Activated CD8-positive, alpha-beta T cell treated with anti-CD3 and anti-CD28 coated beads, Interleukin-2, amount 10 ng/mL, durations not matched to agents 7 days and 5 days (primary cell): ENCODE measurements at places on chromosomes 6 and 20. TPM values are rescaled to one million over a fixed set of nuclear protein-coding genes. Genes with fewer than 3 reads are reported as not detected.

GRCh38 chr6:113763876-113764275, 93.3 kb upstream of the MARCKS start:
- DNase-seq: no peak

- no peak for DNase-seq
Observed at GRCh38 chr20:34163307-34163706, 51.3 kb upstream of the EIF2S2 start.

GRCh38 chr6:94278146-94278545, 858.8 kb upstream of the EPHA7 start:
- no peak for DNase-seq

DNA sequence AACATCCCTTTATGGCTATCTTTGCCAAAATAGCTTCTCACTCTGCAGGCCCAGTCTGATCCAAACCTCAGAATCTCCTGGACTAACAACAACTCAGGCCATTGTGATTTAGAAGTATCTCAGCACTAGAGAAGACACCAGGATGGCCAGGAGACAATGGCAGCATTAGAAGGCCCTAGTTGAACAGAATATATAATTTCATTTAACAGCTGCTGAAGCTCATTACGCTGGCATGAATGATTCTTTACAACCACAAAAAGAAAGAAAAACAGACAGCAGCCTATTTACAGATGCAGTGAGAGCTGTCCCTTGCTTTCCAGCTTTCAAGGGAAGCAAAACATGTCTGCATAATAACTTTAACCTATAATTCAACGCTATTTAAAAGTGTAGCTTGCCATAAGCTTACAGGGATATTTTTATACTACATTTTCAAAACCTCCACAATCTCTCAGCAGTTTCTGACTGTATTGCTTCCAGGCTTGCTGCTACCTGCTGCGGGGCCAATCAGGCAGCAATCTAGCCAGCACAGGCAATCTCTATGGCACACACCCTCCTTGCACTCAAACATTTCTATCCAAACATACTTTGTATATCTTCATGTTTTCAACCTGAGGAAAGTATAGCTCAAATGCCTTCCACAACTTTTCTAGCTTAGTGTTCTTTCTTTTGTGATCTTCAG, 107.3 kb downstream of the OGFRL1 start:
- no peak for DNase-seq

GRCh38 chr6:14758421-14759081, 487.3 kb upstream of the JARID2 start:
- DNase-seq: no peak

- DNase-seq: no peak
Observed at GRCh38 chr6:87945966-87946365, 101.7 kb upstream of the SPACA1 start.

DNA sequence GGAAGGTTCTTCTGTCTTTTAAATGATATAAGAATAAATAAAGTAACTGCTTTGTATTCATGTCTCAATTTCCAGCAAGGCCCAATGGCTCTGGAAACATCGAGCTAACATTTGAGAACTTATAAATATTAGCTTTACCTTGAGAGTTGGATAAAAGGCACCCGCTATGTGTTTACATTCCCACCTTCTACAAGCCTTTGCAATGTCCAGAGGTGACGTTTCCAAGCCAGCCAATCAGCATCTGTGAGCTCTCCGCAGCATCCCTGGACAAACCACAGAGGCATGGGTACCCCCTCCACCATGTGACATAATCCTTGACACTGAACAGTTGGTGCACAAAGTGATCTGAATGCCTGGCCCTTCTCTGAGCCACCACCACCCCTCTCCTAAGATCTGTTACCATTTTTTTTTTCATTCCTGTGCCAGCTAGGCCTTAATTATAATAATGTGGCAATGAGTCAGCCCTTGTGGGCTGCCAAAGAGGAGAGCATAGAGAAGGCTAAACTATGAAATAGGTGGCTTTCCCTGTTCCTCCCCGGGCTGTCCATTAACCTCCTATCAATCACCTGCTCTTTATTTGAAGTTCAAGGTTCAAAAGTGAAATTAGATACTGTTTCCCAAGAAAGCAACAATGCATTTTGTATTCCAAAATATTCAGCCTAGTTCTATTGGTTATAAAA, 4.1 kb downstream of the CBLN4 start:
- DNase-seq: no peak

- peak; percentile 57 for DNase-seq
Observed at GRCh38 chr6:28489366-28490204, 26.0 kb downstream of the GPX6 start.

DNA sequence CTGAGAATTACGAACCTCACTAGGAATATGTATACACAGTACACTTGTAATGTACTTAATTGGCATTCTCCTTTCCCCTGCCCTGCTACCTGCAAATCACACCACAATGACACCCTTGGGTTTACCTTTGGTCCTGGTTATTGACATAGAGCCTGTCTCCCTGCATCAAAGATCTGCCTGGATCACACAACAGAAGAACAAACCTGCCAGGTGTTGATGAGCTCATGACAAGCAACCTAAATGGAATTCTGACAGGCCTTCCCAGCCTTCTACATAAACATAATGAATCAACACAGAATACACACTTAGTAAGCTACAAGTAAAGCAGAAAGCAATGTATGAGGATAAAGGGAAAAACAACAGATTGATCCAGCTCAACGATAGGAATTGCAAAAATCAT, 95.6 kb downstream of the HDGFL1 start:
- DNase-seq: no peak

- no peak for DNase-seq
Observed at GRCh38 chr6:170050591-170051041, 240.3 kb downstream of the DLL1 start.

DNA sequence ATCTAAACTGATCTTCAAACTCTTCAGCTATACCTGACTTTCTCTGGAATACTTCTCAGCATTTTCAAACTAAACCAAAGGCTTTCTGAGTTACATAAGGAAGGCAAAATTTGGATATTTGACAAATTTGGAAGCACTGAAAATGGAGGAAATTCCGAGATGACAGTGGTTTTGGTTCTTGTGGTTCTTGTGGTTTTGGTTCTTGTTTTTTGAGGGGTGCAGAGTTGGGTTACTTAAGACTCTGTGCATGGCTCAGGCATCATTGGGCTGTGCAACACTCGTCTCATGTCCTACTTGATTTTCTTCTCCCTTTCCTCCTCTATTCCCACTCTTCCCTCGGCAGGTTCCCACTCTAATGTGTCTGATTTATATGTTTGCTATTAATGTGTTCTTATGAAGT, 78.0 kb downstream of the SLC22A3 start:
- no peak for DNase-seq

DNA sequence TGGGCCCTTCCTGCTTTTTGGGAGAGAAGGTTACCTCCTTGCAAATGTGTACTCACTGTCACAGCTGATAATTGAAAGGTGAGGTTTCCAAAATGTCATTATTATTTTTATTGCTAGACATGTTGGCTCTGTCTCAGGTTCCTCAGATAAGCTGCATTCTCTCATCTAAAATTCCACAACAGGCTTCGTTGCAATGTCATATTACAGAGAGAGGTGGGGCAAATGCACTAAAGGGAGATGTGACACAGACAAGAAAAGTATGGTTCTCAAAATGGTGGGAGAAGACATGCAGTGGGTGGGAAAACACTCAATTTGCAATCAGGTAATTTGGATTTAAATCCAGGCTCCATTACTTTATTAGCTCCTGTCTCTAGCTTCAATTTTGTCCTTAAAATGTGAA, 256.4 kb upstream of the POU3F2 start:
- DNase-seq: no peak

DNA sequence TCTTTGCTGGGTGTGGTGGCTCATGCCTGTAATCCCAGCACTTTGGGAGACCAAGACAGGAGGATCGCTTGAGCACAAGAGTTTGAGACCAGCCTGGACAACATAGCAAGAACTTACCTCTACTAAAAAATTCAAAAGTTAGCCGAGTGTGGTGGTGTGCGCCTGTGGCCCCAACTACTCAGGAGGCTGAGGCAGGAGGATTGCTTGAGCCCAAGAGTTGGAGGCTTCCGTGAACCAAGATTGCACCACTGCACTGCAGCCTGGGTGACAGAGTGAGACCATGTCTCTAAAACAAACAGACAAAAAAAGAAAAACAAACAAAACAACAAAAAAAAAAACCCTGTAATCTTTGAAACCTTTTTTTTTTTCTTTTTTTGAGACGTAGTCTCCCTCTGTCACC, 67.5 kb downstream of the CAP2 start:
- DNase-seq: no peak

- peak; percentile 39 for DNase-seq
Observed at GRCh38 chr6:107115695-107116327, 496 bp upstream of the BEND3 start.

DNA sequence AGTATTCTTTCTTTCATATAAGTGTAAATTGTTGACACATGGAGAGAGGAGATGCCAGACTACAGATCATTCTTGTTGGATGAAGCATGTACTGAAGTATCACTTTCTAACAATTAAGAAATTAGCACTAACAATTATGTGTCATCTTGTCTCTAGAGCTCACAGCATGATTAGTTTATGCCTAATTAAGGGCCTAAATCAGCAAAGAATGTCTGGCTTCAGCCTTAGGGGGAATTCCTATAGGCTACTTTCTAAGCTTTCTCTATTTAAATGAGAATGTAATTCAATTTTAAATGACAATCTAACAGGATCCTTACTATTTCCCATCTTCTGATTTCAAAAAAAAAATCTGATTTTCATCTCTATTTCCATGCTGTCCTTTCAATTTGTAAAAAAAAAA, 371.0 kb downstream of the EPHA7 start:
- no peak for DNase-seq

- no peak for DNase-seq
Observed at GRCh38 chr6:43396408-43397149, 27.1 kb upstream of the ZNF318 start.

Gene RMND1
- 19.2 TPM for total RNA-seq

Gene PBOV1
- not detected for total RNA-seq

Gene ENPP3
- total RNA-seq: 0.11 TPM

Gene SIGLEC1
- not detected for total RNA-seq

Gene XPO5
- 62.1 TPM for total RNA-seq

Gene EPB41L1
- not detected for total RNA-seq

Gene EDN1
- total RNA-seq: not detected

Gene ERVFRD-1
- total RNA-seq: not detected

Gene RAB23
- total RNA-seq: 3.1 TPM

Gene ULBP3
- 2.9 TPM for total RNA-seq

Gene PGM3
- total RNA-seq: 9.3 TPM

Gene FRS3
- 7.0 TPM for total RNA-seq

Gene FABP7
- not detected for total RNA-seq
